ENCODE measurements at places on chromosomes 12 and 14.

DNA sequence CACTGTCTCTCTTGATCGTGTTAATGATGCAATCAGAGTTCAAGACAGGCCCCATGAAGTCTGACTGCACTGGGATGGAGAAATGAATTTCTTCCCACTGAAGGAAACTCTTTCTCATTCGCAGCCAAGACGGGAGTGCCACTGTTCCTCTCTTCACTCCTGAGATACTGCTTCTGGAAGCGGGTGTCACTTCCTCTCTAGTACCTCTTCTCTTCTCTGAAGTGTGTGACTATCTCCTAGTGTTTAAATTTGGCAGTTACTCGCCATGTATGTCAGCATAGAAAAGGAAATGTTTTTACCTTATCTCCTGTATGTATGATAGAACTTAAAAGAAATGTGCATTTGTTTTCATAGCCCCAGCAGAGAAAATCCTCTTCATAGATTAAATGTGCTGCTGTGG lies 215.2 kb downstream of the ANO6 start:
- H3K27ac ChIP-seq, result no peak overlapping the region
- peaks cover 6% of the 10 kb centered on the region for H3K36me3 ChIP-seq
- DNase-seq, result no peak
- H3K4me3 ChIP-seq, result no peak overlapping the region
- no peaks in the 10 kb centered on the region for H3K27me3 ChIP-seq
- peaks cover 4% of the 10 kb centered on the region for H3K4me1 ChIP-seq

DNA sequence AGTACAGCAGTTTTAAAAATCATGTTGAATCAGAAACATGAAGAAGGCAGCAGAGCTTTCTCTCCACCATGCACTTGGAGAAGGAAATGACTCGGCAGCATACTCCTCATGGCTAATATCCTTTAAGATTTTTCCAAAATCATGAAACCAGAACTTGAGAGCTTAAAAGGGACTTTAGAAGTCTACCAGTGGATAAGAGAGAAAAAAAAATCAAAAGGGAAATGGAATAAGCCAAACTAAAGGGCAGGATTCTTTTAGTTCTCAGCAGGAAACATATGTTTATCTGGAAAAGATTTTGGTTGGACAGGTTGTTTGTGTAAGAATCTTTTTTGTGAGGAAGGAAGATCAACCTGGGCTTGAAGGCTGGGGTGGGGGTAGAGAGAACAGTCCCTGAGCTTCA lies 111.8 kb downstream of the PRKCH start:
- H3K27me3 ChIP-seq, result no peaks in the 10 kb centered on the region
- H3K4me1 ChIP-seq, result peaks cover 47% of the 10 kb centered on the region
- no peak overlapping the region for H3K4me3 ChIP-seq
- DNase-seq, result no peak
- H3K27ac ChIP-seq, result no peak overlapping the region

DNA sequence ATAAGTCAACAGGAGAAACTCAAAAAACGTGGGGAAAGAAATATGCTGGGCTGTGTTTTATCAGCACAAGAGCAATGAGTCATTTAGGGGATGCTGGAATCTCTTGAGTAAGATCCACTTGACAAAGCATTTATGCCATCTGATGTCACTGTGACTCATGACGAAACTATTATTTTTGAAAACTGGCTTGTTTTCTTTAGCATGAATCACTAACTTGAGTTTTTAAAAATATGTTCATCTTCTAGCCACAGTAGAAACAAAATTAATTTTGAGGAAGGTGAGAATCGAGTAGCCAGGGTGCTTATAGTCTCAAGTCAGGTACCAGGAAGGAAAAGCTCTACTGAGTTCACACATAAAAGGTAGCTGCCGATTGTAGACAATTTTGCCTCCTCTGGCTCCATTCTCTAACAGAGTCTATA lies 456.2 kb upstream of the MGAT4C start:
- no peak overlapping the region for H3K27ac ChIP-seq
- no peak overlapping the region for H3K4me3 ChIP-seq
- no peaks in the 10 kb centered on the region for H3K36me3 ChIP-seq
- no peak for DNase-seq
- H3K27me3 ChIP-seq, result no peaks in the 10 kb centered on the region

DNA sequence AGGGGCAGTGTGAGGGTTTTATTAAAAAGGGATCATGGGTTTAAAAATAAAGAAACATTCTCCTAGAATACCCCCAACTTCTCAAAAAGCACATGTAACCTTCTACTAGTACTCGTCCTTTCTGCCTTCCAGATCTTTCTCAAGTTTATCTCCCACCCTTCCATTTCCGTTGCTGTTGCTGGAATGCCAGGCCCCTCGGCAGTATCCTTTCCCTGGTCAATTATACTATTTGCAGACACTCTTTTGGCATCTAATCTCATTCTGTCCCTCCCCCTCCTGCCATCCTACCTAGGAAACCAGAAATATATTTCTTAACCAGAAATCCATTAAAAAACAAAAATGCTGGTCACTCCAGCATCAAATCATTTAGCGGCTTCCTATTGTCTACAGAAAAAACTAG lies 198.2 kb upstream of the ATP2B1 start:
- H3K27me3 ChIP-seq, result no peaks in the 10 kb centered on the region
- no peak for DNase-seq
- H3K4me3 ChIP-seq, result no peak overlapping the region
- no peaks in the 10 kb centered on the region for H3K36me3 ChIP-seq
- no peak overlapping the region for H3K27ac ChIP-seq

GRCh38 chr14:61904946-61905345 lies 142.7 kb downstream of the SNAPC1 start:
- no peaks in the 10 kb centered on the region for H3K27me3 ChIP-seq
- no peaks in the 10 kb centered on the region for H3K36me3 ChIP-seq
- DNase-seq, result no peak
- no peak overlapping the region for H3K27ac ChIP-seq
- H3K4me3 ChIP-seq, result no peak overlapping the region

Data from spleen (tissue), 13 donors.